ENCODE measurements at places on chromosomes 2 and 18.

DNA sequence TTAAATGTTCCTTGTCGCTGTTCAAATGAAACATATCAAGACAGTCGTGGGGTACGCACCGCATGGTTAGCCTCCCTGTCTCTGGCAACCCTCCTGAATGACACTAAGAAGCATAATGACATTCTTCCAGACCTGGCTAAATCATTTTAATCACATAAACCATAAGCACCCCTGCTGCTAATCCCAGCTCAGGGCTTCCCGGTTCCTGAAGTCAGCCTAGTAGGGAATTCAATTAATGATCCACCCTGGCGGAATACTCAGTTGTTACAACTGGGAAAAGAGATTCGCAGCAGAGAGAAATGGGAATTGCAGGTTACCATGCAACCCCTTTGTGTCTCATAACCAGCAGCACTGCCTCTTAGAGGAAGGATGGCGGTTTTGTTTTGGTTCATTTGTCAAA is 200.8 kb upstream of the AGAP1 start:
- no peak for DNase-seq

GRCh38 chr2:7035884-7036283 is 118.7 kb downstream of the RNF144A start:
- no peak for DNase-seq

DNA sequence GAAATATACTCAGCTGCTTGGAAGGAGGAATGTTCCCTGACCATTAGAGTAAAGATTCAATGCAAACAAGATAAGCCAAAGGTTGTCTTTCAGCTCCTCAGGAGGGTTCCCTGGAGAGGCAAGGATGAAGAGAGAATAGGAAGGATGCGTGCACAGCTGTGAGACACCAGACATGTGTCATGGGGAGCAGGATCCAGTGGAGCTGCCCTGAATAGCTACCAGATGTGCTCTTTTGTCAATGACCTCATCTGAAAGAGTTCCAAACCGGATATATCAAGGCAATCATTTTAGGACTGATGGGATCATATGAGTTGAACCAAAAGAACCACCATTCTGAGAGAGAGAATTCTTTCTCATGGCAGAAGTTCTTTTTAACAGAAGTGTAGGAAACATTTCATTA is 490.6 kb downstream of the IRS1 start:
- DNase-seq: no peak

GRCh38 chr2:111705711-111706336 is 178.2 kb downstream of the ANAPC1 start:
- DNase-seq: peak; percentile 99

DNA sequence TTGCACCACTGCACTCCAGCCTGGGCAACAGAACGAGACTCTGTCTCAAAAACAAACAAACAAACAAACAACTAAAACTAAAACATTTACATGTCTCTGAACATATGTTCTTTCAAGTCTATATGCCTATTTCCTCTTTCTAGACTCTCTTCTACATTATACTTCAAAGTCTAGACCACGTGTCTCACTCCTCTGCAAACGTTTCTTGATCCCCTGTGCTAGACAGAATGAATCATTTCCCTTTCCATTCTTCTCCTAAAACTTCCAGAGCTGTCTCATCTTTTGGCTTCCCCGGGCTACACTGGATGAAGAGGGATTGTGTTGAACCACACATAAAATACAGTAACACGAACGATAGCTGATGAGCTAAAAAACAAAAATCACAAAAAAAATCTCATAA is 67.1 kb downstream of the BAZ2B start:
- no peak for DNase-seq

- DNase-seq: no peak
Observed at GRCh38 chr2:115413791-115414190, 971.4 kb downstream of the DPP10 start.

- DNase-seq: peak; percentile 86
Observed at GRCh38 chr2:61853847-61854563, at the start of gene FAM161A. FAM161A (minus strand) TSS chr2:61854060; CDS start chr2:61854041, 19 bp downstream.

- DNase-seq: peak; percentile 24
Observed at GRCh38 chr2:214569419-214570035, 158.7 kb downstream of the VWC2L start.

DNA sequence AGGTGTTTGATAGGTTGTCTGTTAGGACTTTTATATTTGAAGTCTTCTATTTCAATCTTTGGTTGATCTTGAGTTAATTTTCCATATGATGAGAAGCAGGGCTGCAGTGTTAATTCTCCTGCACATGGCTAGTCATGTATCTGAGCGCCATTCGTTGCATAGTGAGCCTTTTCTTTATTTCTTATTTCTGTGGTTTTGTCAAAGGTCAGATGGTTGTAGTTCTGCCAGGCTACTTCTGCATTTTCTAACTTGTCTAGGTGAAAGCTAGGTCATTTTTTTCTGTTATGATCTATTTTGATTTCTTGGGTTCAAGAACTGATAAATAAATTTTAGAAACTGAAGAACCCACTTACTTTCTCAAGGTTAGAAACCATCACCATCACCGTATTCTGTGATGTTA is 56.7 kb downstream of the CCDC74A start:
- DNase-seq: no peak

GRCh38 chr2:99150706-99151105 is 4.0 kb downstream of the TSGA10 start:
- no peak for DNase-seq

DNA sequence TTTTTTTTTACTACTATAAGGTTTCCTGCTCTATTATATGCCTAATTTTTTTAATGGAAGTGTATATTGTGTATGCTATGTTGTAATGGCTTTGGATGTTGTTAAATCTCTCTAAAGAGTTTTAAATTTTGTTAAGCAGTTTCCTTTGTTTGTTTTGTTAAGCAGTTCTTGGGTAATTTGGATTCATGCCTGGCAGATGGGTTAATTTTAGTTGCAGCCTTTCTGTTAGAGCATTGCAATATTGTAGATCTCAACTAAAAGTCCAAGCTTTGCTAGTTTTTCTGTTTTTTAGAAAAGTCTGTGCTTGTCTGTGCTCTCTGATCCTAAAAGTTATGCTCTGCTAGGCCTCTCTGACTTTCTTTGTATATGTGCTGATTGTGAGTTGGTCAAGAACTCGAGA is 1229.0 kb upstream of the NRXN1 start:
- no peak for DNase-seq

DNA sequence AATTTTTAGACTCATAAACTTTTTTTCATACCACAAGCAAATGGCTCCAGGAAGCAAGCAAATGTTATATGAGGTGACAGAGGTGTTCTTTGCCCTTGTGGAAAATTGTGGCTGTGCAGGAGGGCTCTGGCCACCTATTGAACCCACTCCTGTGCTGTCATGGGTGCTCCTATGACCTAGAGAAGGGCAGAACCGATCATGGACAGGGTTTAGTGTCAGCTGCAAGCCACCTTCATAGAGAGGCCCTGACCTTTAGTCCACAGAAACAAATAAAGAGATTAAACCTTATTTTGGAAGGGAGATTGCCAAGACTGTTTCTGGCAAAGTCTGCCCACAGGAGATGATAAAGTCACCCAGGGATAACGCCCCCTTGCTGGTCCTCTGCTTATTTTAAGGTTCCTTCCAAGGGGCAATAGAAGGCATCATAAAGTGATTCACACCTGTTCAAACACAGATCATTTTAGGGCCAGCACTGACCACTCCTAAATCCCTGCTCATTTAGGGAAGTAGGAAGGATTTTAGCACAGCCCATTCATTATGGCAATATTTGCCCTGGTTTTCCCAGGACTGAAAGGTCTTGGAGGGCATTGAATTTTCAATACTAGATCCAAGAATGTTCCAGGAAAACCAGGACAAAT is 26.1 kb upstream of the STAT4 start:
- no peak for DNase-seq

GRCh38 chr2:157377861-157378260 is 52.2 kb upstream of the ERMN start:
- no peak for DNase-seq

DNA sequence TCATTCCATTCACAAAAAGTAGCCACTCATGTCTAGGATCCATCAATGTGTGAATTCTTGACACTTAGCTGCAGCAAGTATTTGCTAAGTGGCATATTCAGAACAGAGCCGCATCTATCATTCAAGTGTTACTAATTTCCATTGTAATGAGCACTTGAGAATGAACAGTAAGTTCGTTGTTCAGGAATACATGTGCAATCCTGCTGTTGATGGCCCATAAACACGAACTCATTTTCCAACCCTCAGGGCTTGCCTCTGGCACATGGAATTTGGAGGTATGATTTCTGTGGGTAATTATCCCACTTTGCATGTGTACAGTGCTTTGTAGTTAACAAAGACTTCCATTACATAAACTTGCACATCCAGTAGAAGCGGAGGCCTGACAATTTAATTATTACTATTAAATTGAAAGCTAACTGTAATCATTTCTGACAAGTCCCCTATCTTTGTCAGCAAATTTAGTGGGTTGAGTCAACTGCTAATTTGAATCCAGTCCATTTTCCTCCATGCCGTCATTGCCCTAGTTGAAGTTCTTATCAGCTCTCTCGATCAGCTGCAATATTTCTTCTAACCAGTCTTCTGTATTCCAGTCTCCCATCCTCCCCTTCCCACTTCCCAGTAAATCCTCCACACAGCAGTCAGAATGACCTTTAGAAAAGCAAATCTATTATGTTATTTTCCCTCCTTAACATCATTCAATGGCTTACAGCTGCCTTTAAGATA is 116.0 kb upstream of the AQP4 start:
- no peak for DNase-seq

- no peak for DNase-seq
Observed at GRCh38 chr18:78244779-78245178, 734.8 kb upstream of the SALL3 start.

DNA sequence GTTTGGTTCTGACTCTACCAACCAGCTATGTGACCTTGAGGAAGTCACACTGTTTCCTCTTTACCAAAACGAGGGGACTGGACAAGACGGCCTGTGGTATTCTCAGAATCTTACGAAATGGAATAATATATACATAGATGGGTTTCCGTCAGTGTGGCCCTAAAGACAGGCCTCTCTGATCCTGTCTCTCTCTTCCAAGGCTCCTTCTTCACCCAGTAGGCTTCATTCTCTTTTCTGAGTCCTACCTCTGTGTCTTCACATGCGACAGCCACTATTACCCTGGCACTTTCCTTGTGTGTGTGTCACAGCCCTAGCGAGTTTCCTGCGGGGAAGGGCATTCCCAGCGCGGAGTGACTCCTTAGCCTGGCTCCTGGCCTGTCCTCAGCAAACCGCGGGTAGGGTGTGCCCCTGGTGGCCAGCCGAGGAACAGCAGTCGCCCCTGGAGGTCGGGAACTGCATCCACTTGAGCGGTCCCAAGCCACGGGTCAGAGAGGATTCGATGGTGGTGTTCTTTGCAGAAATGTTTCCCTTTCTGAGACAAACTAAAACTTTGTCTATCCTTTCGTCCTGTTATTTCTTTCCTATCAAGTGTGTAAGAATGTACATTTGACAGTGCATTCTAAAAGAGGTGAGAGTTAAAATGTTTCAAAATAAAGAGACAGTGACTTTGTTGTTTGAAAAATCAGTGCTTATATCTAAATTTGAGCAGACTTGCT is 63.3 kb downstream of the RAB31 start:
- peak; percentile 84 for DNase-seq

DNA sequence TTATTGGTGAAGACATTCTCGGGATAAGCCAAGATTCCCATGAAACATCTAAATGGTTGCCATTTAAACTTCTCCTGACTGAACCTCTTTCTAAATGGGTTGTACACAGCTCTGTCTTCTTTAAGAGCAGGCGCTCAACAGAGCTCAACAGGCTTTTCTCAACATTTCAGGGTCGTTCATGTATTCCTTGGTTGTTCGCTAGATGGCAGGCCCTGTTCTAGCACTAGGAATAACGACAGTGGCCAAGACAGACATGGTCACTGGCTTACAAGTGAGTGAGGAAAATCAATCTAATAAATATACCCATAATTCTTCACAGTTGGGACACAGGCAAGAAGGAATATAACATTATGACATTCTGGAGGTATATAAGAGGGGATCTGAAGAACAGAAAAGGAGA is 154.5 kb downstream of the SMAD2 start:
- no peak for DNase-seq

DNA sequence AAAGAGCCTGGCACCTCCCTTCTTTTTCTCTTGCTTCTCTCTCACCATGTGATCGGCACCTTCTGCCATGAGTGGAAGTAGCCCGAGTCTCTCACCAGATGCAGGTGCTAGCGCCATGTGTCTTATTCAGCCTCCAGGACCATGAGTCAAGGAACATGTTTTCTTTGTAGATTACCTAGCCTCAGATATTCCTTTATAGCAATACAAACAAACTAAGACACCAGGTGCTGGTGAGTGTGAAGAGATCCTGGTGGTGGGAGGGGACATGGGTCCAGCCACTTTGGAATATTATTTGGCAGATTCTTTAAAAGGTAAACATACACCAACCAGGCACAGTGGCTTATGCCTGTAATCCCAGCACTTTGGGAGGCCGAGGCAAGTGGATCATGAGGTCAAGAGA is 5.9 kb upstream of the USP40 start:
- no peak for DNase-seq

- no peak for DNase-seq
Observed at GRCh38 chr2:228118940-228119339, 62.5 kb downstream of the SPHKAP start.

DNA sequence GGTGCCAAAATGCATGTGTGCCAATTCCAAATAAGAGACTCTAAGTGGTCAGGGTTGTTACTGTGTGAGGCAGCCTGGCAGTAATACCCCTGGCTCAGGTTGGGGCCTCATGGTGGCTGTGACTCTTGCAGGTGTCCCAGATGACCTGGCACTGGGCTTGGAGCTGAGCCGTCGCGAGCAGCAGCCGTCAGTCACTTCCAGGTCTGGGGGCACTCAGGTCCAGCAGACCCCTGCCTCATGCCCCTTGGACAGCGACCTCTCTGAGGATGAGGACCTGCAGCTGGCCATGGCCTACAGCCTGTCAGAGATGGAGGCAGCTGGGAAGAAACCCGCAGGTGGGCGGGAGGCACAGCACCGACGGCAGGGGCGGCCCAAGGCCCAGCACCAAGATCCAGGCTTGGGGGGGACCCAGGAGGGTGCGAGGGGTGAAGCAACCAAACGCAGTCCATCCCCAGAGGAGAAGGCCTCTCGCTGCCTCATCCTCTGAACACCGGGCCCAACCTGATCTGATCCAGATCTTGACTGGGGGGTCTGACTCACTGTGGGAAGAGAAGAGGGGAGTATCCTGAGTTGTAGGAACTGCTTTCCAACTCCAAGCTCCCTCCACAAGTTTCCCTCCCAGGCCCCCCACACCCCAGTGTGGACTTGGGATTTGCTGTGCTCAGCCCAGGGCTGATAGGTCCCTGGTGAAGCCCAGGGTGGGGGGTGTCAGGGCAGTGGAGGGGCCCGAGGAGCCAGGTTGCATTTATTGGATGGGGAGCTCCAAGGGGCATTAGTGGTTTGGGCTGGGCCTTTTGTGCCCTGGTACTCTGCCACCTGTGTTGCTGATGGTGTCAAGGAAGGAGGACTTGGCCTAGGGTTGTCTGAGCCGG is 5.6 kb downstream of the DNAJB2 start:
- DNase-seq: no peak

- no peak for DNase-seq
Observed at GRCh38 chr2:71797035-71797810, 343.9 kb downstream of the DYSF start.

GRCh38 chr2:172200495-172201085 is 97.9 kb upstream of the DLX2 start:
- peak; percentile 43 for DNase-seq

Data from kidney tubule cell (primary cell).